ENCODE measurements at places on chromosomes 3 and 15.

GRCh38 chr15:66899555-66900350 lies 165.6 kb upstream of the SMAD3 start:
- DNase-seq = no peak

DNA sequence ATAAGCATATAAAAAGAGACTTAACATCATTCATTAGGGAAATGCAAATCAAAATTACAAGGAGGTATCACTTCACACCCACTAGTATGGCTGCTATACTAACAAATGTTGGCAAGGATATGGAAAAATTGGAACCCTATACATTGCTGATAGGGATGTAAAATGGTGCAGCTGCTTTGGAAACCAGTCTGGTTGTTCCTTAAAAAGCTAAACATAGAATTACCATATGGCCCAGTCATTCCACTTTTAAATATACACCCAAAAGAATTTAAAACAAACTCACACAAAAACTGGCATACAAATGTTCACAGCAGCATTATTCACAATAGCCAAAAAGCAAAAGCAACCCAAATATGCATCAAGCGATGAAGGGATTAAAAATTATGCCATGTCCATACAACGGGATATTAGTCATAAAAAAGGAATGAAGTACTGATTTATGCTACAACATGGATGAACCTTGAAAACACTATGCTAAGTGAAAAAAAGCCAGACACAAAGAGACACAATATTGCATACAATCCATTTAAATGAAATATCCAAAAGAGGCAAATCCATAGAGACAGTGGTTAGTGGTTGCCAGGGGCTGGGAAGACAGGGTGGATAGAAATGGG lies 118.3 kb downstream of the OSBPL10 start:
- no peak for DNase-seq

GRCh38 chr15:45265506-45265905 lies 13.5 kb downstream of the SLC28A2 start:
- peak; percentile 68 for DNase-seq

DNA sequence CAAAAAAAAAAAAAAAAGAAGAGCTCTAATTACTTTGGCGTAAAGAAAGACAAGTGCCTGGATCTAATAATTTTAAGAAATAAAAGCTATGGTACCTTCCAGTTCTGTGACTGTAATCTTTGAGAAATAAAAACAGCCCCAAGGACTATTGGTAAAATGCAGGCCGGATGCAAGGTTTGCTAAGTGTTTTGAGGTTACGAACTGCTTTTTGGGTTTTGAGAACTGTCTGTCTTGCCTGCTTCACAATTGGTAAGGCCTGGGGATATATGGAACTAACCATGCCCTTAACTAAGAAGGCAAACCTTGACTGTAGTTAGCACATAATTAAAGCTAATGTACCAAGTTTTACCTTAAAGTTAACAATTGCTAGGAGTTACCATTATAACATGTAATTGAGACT lies 388.4 kb upstream of the CBLB start:
- DNase-seq = no peak

DNA sequence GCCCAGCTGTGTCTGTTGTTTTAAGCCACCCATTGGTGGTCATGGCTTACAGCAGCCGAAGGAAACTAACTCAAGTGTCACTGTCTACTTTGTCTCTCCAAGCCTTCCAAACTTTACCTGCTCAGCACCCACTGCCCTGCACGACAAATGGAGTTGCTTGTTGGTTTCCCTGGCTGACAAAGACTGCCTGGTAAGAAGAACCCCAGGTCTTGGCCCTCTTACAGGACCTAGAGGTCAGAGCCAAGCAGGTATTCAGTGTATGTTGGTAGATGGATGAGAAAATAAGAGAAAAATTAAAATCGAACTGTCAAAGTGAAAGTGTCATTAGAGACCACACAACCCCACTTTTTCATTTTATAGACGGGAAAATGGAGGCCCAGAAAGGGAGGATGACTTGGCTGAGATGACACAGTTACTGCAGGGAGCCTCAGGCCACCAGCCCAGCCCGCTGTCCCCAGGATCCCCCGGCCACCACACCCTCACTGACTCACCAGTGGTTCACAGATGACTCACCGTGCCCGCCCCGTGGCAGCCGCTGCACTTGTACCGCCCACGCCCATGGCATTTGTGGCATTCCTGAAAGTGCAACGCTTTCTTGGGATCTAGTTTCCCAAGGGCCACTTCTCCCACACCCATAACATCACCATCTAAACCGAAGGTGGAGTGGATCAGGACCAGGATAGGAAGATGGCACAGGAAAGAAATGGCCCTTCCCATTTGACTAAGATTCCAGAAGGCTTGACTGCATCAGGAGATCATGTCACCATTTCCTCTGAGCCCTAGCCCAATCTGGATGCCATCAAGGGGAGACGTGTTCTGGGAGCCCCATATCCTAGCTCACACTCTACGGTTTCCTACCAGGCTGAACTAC lies 15.2 kb downstream of the SSUH2 start:
- peak; percentile 95 for DNase-seq

GRCh38 chr15:57445872-57446271 lies 69.6 kb downstream of the CGNL1 start:
- no peak for DNase-seq

DNA sequence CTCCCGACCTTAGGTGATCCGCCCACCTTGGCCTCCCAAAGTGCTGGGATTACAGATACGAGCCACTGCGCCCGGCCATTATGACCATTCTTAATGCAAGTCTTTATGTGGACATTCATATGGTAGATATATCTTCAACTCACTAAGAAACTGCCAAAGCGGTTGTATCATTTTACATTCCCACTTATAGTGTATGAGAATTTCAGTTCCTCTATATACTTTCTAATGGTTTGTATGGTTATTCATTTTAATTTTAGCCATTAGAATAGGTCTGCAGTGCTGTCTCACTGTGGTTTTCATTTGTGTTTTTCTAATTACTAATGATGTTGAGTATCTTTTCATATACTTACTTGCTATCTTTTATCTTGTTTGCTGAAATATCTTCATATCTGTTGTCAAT lies 32.5 kb downstream of the TCF12 start:
- no peak for DNase-seq

- DNase-seq = no peak
Observed at GRCh38 chr15:23869396-23869795, 182.3 kb upstream of the NDN start.

- no peak for DNase-seq
Observed at GRCh38 chr3:187247398-187247797, 44.1 kb downstream of the MASP1 start.

- DNase-seq = no peak
Observed at GRCh38 chr3:105465251-105465853, 98.6 kb downstream of the ALCAM start.

DNA sequence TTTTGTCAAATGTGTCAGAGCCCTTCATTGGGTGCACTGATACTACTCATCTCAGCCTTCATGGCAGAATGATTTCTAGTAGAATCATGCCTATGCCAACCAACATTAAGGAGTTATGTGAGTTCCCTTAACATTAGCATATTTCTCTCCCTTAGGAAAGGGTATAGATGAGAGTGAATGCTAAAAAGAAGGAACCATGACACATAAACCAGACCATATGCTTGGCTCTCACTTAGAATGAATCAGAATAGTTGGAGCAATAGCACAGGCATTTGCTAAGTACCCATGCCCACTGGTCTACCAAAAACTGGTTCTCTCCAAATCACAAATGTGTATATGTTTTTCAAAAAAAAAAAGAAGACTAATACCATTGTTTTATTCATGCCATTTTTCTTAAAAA lies 51.1 kb downstream of the STRIT1 start:
- DNase-seq = peak; percentile 43

GRCh38 chr3:36677331-36678007 lies 86.9 kb downstream of the DCLK3 start:
- DNase-seq = peak; percentile 92

GRCh38 chr3:145457825-145458552 lies 703.0 kb downstream of the PLOD2 start:
- no peak for DNase-seq

GRCh38 chr15:64387562-64388168 lies at the start of gene TRIP4:
Gene TRIP4 (plus strand): TSS chr15:64387836. CDS start chr15:64387864, 28 bp downstream.
- DNase-seq = peak; percentile 96

GRCh38 chr15:80967991-80968510 lies 21.6 kb downstream of the MESD start:
- DNase-seq = no peak

DNA sequence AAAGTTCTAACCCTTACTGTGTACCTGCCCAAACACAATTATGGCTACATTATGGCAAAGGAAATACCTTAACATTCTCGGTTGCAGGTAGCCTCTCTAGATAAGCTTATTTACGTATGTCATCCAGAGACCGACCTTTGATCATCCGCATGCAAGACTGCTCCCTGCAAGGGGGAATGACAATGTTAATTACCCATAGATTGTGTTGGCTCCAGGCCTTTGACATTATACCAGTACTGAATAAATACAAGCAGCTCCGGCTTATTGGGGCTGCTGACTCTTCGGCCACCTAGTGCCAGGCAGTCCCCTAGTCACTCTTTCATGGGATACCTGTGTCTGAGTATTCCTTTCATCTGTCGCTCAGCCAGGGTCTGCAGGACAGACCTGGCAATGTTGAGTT lies 223.5 kb downstream of the DTWD1 start:
- DNase-seq = no peak

DNA sequence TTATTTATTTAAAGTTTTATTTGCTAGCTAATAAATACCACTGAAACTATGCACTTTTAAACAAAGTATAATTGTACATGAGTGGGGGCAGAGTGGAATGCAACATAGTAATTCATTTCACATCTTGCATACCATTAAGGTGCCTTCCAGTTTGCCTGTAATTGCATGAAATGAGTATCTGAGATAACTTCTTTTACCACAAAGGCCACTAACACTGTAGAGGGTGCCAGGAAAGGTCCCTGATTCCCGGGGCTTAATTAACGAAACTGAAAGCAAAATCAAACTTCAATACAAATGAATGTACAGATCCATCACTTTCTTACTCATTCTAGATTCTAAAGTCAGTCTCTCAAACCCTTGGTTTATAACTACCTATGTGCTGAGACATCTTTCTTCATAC lies 2.1 kb downstream of the CD47 start:
- DNase-seq = peak; percentile 44

DNA sequence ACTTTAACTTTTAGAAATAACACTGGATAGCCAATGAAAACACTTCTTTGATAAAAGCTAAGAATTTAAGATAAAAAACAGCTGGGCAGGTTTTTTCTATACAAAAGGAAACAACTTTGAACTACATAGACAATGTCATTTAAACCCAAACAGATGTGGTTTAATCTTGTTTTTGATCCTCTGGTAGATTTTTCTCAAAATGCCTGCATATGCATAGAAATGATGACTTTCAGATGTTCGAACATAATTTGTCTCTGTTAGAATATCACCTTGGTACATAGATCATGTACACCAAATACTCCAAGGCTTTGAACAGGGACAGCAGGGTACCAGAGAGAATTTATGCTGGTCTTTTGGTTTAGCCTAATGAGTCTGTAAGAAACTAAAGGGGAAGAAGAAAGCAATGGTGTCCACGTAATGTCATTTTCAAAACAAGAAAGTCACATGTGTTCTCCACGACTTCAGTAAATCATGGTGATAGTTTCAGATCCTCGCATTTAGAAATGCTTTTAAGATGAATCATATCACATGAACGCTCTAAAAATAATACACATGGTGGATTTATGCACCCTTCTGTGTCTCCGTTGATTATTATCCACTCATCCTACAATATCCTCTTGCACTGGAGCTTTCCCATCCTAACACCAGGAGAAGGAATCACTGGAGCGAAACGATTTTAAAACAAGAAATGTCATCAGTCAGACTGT lies 160.1 kb upstream of the PDZRN3 start:
- DNase-seq = no peak

GRCh38 chr3:87495938-87496337 lies 219.6 kb upstream of the POU1F1 start:
- DNase-seq = no peak

DNA sequence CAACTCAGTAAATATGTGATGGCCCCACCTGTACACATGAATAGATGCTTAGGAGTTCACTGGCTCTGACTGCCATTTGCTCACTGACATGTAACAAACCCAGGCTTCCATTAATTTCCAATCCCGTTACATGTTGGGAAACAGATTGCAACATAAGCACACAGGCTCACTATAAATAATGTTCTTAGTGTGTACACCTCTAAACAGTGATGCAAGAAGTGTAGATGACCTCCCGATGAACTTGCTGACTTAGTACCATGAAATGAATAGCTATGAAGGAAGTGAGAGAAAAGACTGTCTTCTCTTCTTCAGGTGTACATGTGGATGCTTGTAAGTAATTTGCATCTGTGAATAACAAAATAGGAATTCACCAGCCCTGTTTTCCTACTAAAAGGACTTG lies 21.4 kb upstream of the FSIP1 start:
- DNase-seq = peak; percentile 89

GRCh38 chr3:127761441-127761801 lies 60.9 kb downstream of the MGLL start:
- DNase-seq = no peak

DNA sequence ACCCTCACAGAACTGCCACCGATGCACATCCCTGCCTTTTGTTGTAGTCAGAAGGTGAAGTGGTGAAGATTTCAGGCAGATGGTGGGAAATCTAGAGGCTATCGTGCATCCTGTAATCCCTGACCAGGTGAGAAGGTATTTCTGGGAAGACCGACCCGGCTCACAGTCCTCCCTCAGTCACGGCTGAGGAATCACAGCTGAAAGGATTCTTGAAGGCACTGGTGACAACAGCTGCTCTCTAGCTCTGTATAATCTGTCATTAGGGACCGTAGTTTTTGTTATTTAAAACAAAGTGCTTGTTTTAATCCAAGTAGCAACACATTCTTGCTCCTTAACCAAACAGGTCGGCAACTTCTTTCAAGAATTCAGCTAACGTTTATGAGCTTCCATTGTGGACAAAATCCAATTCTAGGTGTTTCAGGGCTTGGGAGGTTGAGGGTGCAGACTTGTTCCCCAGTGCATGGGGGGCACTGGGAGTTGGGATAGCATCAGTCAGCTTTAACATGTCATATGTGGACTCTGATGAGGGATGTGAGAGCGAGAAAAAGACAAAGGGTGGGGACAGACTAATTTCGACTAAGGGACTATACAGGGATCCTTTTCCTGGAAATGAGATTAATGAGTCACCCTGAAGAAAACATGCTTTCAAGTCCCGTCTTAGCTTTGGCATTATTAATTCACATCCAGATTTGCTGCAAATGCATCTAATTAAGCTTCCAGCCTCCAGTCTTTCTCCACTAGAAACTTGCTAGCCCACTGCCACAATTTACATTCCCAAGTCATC lies 141.0 kb upstream of the RASGRP1 start:
- DNase-seq = no peak

DNA sequence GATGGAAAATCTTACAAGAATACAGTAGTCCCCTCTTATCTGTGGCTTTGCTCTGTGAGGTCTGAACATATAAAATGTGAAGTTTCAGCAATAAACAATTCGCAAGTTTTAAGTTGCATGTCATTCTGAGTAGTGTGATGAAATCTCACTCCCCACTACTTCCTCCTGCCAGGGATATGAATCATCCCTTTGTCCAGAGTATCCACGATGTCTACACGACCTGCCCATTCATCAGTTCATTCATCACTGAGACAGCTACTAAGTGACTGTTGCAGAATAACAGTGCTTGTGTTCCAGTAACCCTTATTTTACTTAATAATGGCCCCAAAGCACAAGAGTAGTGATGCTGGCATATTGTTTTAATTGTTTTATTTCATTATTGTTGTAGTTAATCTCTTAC lies 489.2 kb upstream of the UBE2E2 start:
- peak; percentile 85 for DNase-seq

GRCh38 chr15:41936649-41937567 lies 35.4 kb downstream of the EHD4 start:
- DNase-seq = no peak

- DNase-seq = peak; percentile 7
Observed at GRCh38 chr3:69983546-69984265, 15.8 kb upstream of the SAMMSON start.

Data from mammary epithelial cell (primary cell).